ENCODE measurements at places on chromosomes 5 and 9.

DNA sequence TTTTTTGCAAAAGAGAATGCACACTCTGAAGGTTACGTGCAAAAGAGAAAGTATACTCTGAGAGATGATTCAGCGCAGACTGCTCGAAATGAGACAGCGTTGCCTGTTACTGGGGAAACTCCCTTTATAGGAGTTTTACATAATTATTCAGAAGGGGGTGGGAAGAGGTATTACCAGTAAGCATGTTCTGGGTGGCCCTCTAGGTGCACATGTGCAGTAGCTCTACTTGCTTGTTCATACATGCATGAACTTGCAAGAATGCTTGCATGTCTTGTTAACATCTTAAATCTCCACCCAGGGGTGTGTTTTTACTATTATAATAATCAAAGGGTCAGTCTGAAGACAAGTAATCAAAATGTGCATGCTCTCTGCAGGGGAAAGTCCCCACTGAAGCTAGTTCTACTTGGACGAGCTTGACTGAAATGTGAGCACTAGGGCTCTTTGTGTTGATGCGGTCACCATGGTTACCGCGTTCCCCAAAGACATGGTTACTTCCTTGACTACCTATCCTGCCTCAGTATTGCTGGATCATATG lies 75.5 kb downstream of the SGCD start:
- DNase-seq, result peak; percentile 14

DNA sequence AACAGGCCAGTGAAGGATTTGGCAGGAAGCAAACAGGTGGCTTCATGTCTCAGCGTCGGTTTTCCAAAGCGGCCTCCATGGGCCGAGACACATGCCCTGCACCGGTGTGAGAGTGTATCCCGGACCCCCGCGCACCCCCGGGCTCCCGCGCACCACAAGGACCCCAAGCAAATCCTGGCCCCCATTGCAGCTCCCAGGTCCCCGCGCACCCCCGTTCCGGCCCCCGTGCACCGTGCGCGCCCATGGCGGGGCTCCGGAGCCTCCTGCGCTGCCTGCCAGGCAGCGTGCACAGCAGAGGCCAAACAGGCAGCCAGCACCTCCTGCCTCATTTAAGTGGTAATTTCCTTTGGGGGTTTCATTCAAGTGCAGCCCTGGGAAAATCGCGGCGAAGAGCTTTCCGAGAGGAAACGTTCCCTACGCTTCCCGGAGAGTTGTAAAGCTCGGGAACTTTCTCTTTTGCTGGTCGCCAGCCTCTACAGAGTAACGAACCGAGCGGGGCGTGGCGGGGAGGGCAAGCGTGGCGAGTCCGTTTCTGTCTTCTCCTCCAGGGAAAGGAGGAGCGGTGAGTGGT lies 145.5 kb upstream of the SLC24A2 start:
- no peak for DNase-seq

DNA sequence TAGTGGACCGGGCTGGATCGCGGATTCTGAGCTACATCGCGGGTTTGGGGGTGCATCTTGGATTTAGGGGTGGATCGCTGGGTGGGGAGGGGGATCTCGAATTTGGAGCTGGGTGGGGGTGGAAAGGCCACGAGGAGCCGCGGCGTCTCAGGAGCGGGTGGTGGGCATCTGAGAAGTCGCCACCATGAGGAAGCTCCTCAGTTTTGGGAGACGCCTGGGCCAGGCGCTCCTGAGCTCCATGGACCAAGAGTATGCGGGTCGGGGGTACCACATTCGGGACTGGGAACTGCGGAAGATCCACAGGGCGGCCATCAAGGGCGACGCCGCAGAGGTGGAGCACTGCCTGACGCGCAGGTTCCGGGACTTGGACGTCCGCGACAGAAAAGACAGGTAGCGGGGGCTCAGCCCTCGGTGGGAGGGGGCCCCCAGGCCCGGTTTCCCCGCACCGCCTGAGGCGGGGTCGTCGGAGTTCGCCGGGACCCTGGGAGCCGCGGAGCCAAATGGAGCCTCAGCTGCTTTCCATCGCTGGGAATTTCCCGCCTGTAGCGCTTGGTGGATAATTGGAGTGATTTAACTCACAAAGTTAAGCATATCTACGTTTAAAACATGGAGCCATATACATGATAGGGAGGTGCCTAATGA lies 376 bp downstream of the ANKRD18B start:
- no peak for DNase-seq

- DNase-seq, result peak; percentile 60
Measured at GRCh38 chr9:131661568-131662288, 78.1 kb downstream of the RAPGEF1 start.

GRCh38 chr9:116643691-116644090 lies 43.4 kb upstream of the TRIM32 start:
- no peak for DNase-seq

DNA sequence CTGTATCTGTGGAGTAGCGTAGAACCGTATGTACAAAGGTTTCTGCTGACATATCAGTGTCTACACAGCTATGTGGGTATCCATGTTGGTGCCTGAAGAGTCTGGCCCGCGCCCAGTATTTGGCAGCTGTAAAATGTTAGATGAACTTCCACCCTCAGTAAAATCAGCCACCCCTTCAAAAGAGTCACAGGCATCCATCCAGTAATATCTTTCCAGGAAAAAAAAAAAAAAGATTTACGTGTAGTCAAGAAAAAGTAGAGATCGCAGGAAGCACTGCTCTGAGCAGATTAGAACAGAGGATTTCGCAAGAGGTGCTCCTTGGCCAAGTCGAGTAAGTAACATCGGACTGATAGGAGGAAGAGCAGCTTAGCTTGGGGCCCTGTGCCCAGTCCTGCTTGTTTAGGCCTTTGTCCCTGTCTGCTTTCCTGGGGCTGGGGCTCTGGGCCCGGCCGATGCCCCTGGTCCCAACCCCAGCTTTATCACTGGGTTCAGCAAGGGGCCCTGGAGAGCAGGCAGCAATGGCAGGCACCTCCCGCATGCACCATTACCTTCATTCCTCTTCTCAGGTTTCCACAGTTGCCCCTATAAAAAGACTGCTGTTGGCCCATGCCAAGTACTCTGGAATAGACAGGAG lies 21.2 kb downstream of the DAPK1 start:
- no peak for DNase-seq

GRCh38 chr9:33211695-33212393 lies 28.1 kb upstream of the SPINK4 start:
- DNase-seq, result no peak

DNA sequence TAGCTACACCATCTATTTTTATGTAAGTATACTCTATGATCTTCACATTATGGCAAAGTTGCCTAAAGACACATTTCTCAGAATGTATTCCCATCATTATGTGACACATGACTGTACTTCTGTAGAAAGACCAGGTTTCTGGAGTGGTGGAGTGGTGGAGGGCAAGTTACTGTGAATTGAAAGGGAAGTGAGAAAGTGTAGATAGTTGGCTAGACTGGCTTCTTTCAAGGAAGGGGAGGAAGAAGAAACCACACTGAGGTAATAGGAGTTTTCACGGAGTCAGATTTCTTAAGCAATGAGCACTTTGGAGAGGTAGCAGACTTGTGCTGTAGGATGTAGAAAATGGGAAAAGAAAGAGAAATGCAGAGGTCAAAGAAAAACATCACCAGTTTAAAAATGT lies 50.9 kb upstream of the EQTN start:
- DNase-seq, result no peak

- no peak for DNase-seq
Measured at GRCh38 chr9:17624571-17624970, 45.7 kb downstream of the SH3GL2 start.

GRCh38 chr5:54295651-54296276 lies 14.6 kb downstream of the ARL15 start:
- no peak for DNase-seq
